ENCODE measurements at places on chromosomes 2 and 18.
A peak's percentile ranks its signal among the peaks of the same experiment; 100 is the strongest.

GRCh38 chr18:72762515-72763122, 105.2 kb downstream of the NETO1 start:
- no peaks in the 10 kb centered on the region for H3K27me3 ChIP-seq
- H3K36me3 ChIP-seq, result no peaks in the 10 kb centered on the region
- H3K4me1 ChIP-seq, result no peaks in the 10 kb centered on the region
- DNase-seq, result peak; percentile 91

DNA sequence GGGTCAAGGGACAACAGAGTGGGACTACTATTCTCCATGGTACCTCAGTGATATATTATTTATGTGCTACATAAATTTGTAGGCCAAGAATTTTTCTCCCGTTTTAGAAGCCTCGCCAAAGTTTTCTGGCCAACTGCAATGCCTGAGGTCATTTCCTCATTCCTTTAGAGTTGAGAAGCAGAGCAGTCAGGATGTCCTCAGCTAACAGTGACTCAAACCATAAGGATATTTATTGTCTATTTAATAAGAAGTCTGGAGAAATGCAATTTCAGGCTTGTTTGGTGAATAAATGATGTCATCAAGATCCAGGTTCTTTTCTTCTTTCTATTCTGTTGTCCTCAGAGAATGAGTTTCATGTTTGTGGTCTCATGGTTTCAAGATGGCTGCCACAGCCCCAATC, 91.0 kb downstream of the ADCYAP1 start:
- H3K4me3 ChIP-seq, result no peak overlapping the region
- H3K27me3 ChIP-seq, result no peaks in the 10 kb centered on the region
- no peak overlapping the region for H3K27ac ChIP-seq
- no peaks in the 10 kb centered on the region for H3K36me3 ChIP-seq
- no peaks in the 10 kb centered on the region for H3K4me1 ChIP-seq

GRCh38 chr2:56184500-56185011, 766 bp downstream of the CCDC85A start:
- no peak for DNase-seq
- no peak overlapping the region for H3K27ac ChIP-seq
- H3K27me3 ChIP-seq, result no peaks in the 10 kb centered on the region

GRCh38 chr2:229107601-229108000, 163.5 kb downstream of the PID1 start:
- no peaks in the 10 kb centered on the region for H3K27me3 ChIP-seq
- no peak overlapping the region for H3K4me3 ChIP-seq
- H3K36me3 ChIP-seq, result no peaks in the 10 kb centered on the region
- no peaks in the 10 kb centered on the region for H3K4me1 ChIP-seq
- no peak for DNase-seq
- no peak overlapping the region for H3K27ac ChIP-seq
